Stimulated activated CD4-positive, alpha-beta T cell treated with anti-CD3 and anti-CD28 coated beads, Interleukin-1b, Interleukin-23, amount 100 ng/mL, for 1 hour (primary cell): ENCODE measurements at places on chromosomes 6 and 20.

DNA sequence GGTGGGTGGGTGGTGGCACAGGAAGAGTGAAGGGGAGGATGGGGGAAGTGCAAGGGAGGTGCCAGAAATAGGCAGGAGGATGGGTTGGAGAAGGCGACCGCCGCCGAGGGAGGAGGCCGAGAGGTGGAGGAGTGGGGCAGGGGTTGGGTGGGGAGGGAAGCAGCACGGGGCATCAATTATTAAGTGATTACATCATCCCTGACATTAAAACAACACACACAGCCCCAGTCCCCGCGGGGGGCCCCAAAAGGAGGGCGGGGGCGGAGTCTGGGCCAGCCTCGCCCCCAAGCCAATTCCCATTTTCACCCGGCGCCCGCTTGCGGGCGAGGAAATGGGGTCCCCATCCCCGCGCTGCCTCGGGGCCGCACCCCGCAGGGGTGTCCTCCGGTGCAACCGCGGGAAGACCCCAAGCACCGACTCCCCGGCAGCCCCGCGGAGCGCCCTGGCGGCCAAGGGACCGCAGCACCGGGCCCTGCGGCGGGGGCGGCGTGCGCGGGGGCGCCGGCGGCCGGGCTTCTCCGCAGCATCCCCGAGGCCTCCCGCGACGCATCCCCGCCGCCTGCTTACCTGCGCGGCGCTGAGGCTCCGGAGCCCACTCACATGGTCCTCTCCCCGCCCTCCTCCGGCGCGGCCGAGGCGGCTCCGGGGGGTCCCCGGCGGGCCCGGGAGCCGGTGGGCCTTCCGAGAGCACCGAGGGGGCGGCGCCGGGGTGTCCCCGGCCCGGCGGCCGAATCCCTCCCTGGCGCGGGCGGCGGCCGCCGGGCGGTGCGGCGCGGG is 663 bp downstream of the FYN start:
- peak; percentile 57 for DNase-seq

DNA sequence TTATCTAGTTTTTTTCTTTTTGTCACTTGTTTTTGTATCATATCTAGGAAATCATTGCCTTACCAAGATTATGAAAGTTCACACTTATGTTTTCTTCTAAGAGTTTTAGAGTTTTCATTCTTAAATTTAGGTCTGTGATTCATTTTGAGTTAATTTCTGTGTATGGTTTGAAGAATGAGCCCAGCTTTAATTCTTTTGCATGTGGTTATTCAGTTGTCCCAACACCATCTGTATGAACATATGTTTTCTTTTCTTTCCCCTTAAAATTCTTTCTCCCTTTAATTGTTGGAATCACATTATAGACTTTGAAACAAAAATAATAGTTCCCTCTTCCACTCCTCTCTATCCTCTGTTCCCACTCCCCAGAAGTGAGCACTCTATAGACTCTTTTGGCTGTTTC is 85.4 kb downstream of the SLX4IP start:
- DNase-seq: no peak

DNA sequence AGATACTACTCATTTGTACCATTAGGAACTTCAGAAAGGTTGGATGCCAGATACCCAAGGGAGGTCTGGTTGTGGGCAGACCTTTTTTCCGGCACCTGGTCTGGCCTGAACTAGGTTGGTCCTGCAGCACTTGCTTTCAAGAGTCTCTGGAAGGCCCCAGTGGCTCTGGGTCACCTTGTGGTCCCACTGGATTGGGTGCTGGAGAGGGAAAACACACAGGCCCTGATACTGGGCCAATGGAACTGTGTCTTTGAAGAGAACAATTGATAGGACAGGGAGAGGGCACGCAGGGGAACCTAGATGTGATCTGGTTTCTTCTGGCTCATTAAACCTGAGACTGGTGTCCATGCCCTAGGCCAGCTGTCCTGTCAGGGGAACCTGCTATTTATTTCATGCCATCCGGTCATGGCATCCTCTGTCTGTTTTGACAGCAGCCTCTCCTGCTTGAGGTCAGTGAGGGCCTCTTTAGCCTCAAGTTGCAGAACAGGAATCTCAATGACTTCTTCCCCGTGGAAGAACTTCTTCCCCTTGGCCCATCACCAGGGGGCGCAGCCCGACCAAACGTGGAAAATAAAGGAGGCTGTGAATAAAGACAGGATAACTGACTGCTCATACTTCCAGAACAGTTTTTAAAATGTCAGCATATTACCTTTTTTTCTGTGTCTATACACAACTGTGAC is 25.0 kb downstream of the TAF8 start:
- peak; percentile 15 for DNase-seq

- DNase-seq: peak; percentile 2
These were observed 603.2 kb downstream of the RNF144B start for GRCh38 chr6:18990059-18990978.

GRCh38 chr20:48190757-48191156 is 405.5 kb upstream of the SULF2 start:
- no peak for DNase-seq

- DNase-seq: no peak
These were observed 27.5 kb downstream of the DAAM2 start for GRCh38 chr6:39819676-39820075.

DNA sequence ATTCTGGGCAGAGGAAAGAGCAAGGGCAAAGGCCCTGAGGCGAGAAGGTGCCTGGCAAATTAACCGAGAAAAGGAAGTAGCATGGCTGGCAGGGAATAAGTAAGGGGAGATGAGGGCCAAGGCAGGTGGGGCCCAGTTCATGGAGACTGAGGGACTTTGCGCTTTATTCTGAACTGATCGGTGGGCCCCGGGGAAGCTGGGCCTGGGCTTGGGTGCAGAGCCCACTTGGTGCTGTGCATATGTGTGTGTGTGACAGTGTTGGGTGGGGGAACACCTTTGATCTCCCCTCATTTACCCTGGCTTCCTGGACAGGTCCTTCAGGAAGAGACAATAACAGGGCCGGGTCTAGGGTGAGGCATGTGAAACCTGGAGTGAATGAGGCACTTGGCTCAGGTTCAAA is 2.9 kb upstream of the MDFI start:
- DNase-seq: no peak

DNA sequence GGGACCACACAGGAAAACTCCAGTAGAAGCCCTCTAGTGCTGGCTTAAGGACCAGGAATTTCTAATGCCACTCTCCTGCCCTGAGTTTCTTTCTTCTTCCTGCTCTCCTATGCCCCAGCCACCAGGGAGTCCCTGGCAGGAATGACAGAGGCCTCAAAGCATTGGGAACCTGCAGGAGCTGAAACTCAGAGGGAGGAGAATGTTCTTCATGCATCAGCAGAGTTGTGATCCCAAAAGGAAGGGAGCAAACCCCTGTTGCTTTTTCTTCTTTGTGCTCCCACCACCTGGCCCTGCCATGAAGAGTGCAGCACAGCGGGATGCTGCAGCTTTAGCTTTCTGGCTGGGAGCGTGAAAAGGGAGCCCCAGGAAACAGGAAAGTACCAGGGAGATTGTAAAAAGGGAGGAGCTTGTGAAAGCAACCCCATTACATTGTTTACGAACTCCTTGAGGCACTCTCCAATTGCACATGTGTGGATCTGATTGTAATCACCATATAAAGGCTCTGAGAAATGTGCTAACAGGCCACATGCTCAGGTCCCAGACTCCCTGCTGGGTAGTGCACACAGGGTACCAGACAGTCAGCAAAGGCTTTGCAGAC is 34.7 kb upstream of the FKBP1A start:
- no peak for DNase-seq

DNA sequence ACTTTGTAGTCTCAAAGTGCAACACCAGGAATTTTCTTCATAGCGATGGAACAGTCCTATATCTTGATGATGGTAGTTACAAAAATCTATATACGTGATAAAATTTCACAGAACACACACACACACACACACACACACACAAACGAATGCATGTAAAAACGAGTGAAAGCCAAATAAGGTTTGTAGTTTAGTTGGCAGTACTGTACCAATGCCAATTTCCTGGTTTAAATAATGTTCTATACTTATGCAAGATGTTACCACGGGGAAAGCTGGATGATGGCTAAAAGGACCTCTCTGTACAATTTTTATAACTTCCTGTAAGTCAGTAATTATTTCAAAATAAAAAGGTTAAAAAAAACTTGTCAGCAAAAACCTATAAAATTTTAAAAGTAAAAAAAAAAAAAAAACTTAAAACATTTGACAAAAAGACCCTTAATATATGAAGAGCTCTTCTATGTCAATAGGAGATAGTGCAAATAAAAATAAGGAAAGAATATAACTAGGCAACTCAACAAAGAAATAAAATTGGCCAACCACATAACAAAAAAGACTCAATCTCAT is 37.6 kb downstream of the PDSS2 start:
- no peak for DNase-seq

DNA sequence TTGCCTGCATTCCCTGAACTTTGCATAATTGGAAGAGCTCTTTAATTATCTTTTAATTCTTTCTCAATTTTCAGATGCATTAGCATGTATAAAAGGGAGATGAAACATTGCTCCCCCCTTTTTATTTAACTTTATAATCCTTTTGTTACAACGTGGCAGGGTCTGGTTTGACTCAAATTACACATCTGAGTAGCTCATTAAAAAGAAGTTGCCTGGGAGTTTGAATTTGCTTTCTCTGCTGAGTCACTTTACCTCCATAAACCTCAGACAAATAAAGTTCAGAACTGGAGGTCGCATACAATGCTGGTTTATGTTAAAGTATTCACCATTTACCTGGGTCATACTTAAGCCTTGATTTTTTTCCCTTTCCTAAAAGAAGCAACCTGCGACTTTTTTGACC is 495.2 kb downstream of the PREX1 start:
- DNase-seq: no peak

DNA sequence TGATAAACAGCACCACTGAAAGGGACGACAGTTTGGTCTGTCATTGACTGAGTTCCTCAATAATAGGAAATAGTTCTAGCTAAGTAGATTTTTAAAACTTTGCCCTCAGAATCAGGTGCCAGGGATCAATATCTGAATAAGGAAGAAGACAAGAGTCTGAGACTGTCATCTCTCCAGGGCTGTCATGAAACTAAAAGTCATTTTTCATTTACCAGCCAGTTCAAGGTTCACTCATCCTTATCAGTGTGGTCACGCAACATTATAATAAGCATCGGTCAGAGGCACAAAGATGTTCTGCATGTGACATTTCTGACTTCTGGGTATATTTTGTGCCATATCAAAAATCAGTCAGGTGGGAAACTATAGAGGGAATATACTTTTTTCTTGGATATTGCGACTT is 52.5 kb upstream of the E2F3 start:
- no peak for DNase-seq
